NCI-H1105 (cell line): ENCODE measurements at places on chromosomes 13 and 19.

- DNase-seq: no peak
These were observed 15.6 kb upstream of the LHFPL6 start for GRCh38 chr13:39618561-39618960.

GRCh38 chr19:36013280-36014011 lies 567 bp downstream of the ALKBH6 start:
- no peak for DNase-seq

DNA sequence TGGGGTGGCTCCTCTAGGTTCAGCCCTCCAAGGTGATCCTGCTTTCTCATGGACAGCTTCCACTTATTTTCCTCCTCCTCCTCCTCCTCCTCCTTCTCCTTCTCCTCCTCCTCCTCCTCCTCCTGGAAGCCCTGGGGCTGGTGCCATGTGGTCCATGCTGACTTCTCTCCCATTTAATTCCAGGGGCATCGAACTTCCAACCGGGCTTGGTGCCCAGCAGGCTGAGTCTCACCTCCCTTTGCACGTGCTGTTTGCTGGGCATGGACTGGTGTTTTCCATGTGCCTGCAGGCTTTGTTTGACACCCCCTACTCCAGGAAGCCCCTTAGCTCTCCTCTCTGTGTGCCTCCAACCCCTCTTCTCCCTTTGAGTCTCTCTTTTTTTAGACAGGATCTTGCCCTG lies 3.7 kb downstream of the MAST3 start:
- no peak for DNase-seq

DNA sequence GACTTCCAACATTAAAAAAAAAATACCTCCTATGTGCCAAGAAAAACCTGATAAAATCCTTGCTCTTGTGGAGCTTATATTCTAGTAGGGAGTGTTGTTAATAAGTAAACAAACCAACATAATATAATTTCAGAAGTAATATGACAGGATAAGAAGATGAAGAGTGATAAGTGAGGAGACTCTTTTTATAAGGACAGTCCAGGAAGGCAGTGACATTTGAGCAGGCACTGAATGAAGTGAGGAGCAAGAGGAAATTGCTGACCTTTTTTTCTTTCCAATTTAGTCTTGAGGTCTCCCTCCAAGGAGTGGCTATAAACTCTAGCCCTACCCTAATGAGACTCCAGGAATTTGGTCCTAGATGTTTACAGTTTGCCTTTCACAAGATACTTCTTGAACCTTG lies 715.7 kb downstream of the SLITRK1 start:
- DNase-seq: no peak

- no peak for DNase-seq
These were observed 17.5 kb downstream of the MAU2 start for GRCh38 chr19:19338082-19338481.

GRCh38 chr19:33216198-33216830 lies 9.3 kb downstream of the SLC7A10 start:
- DNase-seq: no peak

GRCh38 chr19:45729800-45730290 lies 851 bp downstream of the FBXO46 start:
- DNase-seq: no peak

DNA sequence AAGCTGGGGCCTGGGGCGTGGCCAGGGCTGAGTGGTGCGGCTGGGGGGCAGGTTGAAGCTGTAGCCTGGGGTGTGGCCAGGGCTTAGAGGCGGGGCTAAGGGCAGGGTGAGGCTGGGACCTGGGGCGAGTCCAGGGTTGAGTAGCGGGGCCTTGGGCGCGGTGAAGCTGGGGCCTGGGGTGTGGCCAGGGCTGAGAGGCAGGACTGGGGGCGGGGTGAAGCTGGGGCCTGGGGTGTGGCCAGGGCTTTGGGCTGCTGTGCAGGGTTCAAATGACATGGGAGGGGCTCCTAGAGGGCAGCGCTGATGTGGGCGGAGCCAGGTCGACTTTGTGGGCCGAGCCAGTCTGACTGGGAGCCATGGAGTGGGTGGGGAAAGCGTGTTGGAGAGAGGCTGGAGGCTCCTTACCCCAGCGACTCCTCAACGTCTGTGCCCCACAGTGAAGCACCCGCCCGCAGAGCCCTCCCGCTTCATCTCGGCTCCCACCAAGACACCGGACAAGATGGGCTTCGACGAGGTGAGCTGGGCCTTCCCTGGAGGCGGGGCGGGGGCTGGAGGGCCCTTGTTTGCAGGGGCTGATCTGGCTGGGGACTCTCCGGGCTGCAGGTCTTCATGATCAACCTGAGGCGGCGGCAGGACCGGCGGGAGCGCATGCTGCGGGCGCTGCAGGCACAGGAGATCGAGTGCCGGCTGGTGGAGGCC lies 21.5 kb downstream of the COLGALT1 start:
- DNase-seq: no peak

- no peak for DNase-seq
These were observed 40.2 kb downstream of the SUGP2 start for GRCh38 chr19:18993115-18993514.

GRCh38 chr13:76813000-76813691 lies 73.1 kb downstream of the KCTD12 start:
- no peak for DNase-seq

DNA sequence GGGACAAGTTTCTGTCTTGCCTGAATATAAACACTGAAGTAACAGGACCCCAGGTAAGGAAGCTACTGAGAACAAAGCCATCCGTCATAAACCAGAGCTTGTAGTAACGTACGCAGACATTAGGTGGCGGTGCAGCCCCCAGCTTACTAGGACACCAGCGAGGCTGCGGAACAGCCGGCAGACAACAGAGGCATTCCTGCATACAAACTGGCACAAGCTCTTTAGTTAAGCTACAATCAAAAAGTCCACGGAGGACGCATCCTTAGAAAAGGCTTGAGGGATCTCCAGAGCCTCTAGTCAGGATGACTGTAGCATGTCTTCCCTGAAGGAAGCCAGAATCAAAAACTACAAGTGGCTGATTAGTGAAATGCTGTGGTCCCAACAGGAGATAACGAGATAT lies 26.2 kb downstream of the ZNF160 start:
- DNase-seq: no peak

GRCh38 chr19:47225746-47226425 lies 5.1 kb downstream of the BBC3 start:
- DNase-seq: peak; percentile 91

DNA sequence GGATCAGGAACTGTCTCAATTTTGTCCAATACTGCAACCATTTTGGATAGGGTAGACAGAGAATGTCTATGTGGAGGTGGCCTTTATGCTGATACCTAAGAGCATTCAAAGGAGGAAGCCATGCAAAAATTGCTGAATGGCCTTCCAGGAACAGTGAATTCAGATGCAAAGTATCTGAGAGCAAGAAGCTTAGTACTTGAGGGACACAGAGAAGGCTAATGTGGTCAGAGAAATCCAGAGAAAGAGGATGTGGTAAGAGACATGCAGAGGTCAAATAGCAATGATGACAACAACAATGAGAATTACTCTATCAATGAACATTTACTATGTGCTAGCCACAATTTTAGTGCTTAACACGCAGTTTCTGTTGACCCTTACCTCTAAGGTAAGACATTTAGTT lies 785.6 kb upstream of the KLHL1 start:
- no peak for DNase-seq

DNA sequence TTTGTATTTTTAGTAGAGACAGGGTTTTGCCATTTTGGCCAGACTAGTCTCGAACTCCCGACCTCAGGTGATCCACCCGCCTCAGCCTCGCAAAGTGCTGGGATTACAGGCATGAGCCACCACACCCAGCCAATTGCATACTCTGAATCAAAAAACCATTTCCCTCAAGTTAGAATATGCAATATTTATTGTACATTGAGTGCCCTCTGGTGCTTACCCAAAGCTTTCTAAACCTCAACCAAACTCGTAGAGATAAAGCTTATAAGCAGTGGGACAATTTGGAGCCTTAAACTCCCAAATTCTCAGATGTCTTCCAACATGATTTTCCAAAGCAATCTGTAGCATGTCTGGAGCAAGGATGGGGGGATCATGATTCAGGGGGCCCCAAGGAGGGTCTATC lies 22.4 kb downstream of the RFXAP start:
- no peak for DNase-seq

DNA sequence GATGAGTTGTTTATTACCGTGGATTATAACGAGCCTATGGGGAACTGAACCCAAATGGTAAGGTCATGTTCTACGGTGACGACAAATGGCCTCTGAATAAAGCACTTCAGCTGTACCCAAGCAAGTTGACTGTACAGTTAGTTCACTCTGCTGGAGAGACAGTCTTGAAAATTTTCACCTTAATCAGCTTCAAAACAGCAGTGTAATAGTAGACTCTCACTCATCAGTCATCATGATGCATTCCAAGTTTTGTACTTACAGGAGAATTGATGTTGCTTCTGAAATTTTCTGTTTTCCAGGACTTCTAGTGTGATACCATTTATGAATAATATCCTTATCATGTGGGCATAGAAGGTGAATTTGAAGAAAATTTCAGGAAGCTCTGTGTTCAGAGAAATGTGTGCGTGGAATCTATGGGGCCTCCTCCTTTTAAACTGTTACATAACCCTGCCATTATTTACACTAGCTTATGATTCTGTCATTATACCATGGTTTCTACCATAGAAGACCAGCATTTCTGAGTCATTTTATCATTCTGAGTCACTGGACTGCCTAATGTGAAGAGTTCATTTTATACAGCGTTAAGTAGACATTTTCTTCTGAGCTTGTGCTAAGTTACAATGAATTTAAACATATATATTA lies 96.9 kb downstream of the WDFY2 start:
- DNase-seq: no peak

GRCh38 chr19:11927227-11927626 lies 2.3 kb downstream of the ZNF700 start:
- DNase-seq: no peak

GRCh38 chr19:2762783-2763496 lies 20.1 kb downstream of the SGTA start:
- no peak for DNase-seq

GRCh38 chr19:4063369-4064148 lies 3.1 kb downstream of the ZBTB7A start:
- DNase-seq: no peak

GRCh38 chr13:48536621-48537250 lies 3.9 kb upstream of the RCBTB2 start:
- no peak for DNase-seq

DNA sequence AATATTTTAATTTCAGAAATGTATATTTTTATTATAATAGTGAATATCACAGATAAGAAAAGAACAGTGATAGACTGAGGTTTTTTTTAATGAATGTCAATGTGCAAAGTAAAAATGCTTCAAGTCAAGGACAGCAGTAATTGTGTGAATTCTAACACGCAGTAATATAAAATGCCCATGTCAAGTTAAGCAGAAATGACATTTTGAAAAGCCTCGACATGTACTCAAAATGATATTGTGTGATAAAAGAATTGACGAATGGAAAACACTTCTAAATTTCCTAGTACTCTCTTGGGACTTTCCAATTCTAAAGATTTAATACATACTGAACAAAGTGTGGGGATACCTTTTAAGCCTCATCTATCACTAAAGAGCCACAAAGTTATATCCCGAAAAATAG lies 172.6 kb downstream of the SLITRK6 start:
- DNase-seq: no peak

DNA sequence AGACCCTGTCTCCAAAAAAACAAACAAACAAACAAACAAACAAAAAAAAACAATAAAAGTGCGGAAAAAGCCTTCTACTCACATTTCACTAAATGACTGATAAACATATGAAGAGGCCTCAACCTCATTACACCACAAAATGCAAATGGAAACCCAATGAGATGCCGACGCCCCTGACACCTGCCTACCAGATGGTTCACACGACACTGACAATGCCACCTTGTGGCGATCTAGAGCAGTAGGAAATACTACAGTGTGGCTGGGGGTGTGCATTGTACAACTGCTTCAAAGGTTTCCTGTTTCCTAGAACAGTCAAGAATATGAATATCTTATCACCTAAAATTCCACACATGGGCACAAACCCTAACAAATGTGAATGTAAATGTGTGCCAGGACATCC lies 14.0 kb downstream of the SCGB2B2 start:
- no peak for DNase-seq

DNA sequence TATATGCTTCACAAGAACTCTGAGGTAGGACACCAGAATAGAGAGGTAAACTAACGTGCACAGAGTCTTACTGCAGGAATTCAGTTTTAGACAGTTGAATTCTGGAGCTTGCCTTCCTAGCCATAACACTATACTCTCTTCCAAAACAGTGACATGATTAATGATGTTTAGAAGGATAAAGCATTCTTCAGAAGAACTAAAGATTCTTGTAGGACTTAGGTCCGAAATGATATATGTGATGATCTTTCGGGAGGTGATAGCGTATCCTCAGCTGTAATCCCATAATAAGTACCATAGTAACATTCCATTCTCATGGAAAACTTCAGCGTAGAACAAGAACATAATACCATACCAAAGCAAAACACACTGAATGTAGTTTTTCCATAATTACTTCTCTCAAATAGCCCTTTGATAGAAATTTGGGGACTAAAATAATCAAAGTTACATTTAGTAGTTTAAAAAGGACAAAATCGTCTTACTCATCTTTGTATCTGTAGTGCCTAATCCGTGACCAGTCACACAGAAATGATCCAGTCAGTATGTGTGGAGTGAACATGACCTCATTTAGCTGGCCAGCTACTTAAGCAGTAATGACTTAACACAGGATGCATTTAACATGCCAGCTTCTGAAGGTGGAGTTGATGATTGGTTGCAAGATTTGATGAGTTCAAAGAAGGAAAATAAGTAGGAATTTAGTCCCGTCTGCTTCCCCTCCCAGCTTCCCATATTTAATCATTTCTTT lies 38.4 kb downstream of the PIBF1 start:
- no peak for DNase-seq

- DNase-seq: no peak
These were observed 3.5 kb downstream of the TMEM255B start for GRCh38 chr13:113762538-113762937.

DNA sequence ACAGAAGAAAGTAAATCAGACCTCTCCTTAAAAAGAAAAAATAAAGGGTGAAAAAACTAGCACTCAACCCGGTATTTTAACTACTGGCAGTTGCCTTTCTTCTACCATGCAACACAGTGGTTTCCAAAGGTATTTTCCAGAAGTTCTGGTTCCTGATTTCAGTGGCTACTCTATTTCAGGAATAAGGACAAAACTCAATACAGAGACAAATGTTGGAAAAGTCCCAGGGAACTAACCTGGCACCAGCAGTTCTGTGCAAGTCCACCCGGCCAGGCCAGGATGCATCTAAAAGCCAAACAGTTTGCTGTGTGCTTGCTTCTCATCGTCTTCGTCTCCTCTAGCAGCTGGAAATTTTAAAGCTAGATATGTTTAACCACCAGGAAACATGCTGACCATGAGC lies 52.5 kb downstream of the FOXO1 start:
- DNase-seq: no peak

DNA sequence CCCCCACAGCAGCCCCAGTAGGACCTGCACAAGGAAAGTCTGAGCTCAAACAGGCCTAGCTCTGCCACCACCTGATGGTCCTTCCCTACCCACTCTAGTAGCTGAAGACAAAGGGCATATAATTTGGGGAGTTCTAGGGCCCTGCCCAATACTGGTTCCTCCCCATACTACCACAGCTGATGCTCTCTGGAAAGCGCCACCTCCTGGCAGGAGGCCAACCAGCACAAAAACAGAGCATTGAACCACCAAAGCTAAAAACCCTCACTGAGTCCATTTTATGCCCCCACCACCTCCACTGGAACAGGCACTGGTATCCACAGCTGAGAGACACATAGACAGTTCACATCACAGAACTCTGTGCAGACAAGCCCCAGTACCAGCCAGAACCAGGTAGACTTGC lies 1276.8 kb downstream of the OLFM4 start:
- DNase-seq: no peak

- DNase-seq: no peak
These were observed 23.7 kb downstream of the CLEC17A start for GRCh38 chr19:14606627-14607026.

- DNase-seq: no peak
These were observed 21.3 kb downstream of the B3GLCT start for GRCh38 chr13:31221057-31221456.
